ENCODE measurements at places on chromosomes 7 and 10.

DNA sequence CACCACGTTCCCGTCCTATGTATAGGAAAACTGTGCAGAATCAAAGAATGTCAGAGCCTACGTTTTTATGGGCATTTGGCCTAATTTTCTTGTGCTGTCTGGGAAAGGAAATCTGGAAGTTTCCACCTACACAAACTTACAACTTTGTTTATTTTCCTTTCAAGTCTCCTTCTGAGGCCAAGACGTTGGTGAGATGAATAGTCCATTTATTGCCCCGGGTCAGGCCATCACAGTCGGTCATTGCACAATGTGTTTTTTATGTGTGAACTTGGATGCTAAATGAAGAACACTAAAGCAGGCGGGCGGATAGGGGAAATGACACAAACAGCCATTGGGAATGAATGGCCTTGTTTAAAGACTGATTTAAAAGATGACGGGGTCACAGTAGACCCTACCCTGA lies 38.6 kb downstream of the TRIL start:
- no peak for DNase-seq

DNA sequence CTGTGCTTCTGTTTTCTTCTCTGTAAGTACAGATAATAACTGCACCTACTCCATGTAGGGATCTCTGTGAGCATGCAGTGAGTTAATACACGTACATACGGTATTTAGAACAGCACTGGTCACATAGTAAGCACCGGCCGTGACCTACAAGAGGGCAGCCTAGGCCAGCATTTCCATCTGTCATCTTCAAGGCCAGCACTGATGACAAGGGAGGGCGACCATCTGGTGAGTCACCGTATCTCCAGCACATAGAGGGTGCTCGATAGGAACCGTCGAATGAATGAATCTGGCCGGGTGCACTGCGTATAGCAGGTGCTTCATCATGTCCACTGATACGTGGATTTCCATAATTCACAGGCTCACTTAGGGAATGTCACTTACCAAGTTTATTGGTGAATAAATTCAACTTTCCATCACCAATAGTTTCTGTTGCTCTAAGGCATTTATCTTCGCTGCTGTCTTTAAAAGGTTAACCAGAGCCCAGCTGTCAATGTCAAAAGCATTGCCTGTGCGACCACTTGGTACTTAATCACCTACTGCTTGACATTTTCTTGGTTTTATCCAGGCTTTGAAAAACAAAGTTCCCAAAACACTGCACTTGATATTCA lies 8.3 kb downstream of the NOD1 start:
- no peak for DNase-seq

- DNase-seq, result no peak
Observed at GRCh38 chr7:141202535-141202934, 128.7 kb downstream of the TMEM178B start.

DNA sequence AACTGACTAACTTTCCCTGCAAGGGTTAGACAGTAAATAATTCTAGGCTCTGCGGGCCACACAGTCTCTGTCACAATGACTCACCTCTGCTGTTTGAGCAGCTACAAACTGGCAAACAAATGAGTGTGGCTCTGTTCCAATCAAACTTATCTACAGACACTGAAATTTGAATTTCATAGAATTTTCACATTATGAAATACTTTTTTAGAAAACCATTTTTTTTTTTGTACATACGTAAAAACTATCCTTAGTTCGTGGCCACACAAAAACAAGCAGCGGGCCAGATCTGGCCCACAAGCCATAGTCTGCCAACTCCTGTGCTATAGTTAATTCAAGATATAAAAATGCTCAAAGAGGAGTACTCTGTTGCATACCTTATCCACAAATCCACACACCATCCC lies 32.6 kb downstream of the PIP4K2A start:
- no peak for DNase-seq

- no peak for DNase-seq
Observed at GRCh38 chr10:121990015-121990677, 1.2 kb downstream of the TACC2 start.

- DNase-seq, result no peak
Observed at GRCh38 chr10:124138883-124139348, 45.5 kb upstream of the CHST15 start.

GRCh38 chr10:52318136-52318701 lies 4.1 kb downstream of the DKK1 start:
- no peak for DNase-seq
